ENCODE measurements at places on chromosomes 6 and 20.

GRCh38 chr6:57252137-57252536, 30.0 kb upstream of the RAB23 start:
- DNase-seq: no peak

DNA sequence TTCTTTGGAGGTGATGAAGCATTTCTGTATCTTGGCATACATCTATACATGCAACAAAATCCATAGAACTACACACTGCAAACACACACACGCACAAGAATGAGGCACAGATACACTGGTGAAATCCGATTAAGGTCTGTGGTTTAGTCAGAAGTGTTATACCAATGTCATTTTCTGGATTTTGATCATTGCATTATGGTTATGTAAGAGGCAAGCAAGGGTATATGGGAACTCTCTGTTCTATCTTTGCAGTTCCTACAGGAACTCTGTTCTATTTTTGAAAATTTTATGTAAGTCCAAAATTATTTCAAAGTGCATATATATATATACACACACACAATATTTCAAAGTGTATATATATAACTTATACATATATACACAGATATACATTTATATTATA, 101.7 kb downstream of the SYNDIG1 start:
- no peak for DNase-seq

DNA sequence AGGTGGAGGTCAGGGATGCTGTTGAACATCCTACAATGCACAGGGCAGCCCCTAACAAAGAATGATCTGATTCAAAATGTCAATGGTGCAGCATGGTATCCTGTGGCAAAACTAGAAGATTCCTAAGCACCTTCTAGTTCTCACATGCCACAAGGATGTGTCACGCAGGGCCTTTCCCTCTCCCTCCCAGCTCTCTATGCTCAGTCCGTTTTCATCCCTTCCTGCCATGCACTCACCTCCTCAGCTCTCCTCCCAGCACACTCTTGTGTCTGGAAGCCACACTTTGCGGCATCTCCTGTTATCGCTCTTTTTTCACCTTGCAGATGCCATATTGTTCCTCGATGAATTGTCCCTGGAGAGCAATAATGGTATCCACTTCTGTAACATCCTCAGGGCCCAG, 263.4 kb downstream of the CDC5L start:
- DNase-seq: no peak

DNA sequence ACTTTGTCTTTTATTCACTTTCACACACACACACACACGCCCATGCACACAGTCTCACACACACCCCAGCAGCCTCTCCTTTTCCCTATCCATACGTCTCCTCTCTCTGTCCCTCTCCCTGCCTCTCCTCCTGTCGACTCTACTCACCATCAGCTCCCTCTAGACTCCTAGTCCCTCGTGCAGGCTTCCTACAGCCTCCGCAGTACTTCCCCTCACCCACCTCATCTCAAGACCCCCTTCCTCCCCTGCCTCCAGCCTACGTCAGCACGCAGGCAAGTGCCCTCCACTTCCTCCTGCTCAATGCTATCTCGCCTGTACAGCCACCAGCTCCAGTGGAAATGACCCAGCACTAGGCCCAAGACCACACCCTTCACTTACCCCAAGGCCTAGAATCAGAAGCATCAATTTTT, 820 bp upstream of the TREML2 start:
- no peak for DNase-seq

DNA sequence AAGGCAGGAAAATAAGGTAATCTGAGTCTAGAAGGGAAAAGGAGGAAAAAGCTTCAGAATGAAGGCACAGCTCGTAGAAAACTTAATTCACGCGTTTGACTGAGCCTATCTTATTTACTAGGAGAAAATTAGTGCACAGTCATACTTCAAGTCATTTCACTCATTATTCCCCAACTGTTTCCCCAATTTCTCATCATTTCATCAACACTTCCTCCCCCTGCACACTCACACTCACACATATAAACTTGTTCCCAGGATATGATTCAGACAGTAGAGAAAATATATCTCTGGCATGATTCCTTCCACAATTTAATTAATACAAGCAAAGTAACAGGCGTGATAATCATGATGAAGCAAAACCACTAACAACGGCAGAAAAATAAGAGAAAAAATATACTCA, 94.5 kb upstream of the F13A1 start:
- no peak for DNase-seq

- no peak for DNase-seq
Observed at GRCh38 chr20:53879048-53879684, 191.2 kb downstream of the BCAS1 start.
